NCI-H460 (cell line): ENCODE measurements at places on chromosomes 1 and 21.
A peak's percentile ranks its signal among the peaks of the same experiment; 100 is the strongest.

- no peak for DNase-seq
Observed at GRCh38 chr1:26092422-26092821, 19.2 kb upstream of the PDIK1L start.

DNA sequence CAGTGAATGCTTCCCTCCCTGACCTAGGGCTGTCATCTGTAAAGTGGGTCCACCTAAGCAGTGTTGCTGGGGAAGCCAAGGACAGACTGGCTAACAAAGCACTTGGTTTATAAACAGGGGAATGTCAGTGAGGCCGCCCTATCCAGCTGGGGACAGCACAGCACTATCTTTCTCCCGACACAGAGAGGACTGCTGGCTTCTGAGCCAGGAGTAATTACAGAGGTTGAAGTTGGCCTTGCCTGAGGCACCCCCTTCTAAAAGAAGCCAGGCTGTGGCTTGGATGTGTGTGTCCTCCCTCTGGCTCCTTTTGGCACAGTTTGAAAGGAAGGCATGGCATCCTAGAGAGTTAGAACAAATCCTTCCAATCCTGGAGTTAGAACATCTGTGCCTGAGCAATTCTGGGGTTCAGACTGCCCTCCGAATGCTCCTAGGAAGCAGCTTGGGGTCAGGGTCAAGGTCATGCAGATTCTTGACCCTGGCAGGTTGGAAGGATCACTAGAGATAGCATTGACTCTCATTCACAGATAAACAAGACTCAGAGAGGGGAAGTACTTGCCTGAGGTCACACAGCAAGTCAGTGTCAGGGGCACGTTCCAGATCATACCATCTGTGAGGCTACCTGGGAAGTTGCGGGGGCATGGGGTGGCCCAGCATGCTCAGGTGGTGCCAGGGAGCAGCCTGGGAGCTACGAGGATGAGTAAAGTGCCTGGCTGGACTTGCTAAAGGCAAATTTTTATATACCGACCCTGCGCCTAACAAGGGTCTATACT, 1.3 kb upstream of the LDLRAP1 start:
- DNase-seq: no peak

DNA sequence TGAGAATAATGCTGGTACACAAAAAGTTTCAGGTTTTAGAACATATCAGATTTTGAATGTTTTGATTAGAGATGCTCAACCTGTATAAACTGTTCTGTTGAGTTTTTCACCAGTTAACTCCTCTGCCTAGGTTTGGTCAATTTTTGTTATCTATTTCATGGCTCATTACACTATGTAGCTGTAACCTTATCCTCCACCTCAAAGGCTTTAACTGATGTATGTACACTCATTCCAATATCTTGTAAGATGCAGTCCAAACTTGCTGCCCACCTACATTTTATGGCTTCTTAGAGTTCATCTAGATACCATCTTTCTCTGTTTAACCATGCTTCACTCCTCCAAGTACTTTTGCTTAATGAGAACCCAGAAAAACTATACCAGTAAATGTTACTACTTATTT, 107.8 kb downstream of the EIF4G3 start:
- DNase-seq: no peak

- no peak for DNase-seq
Observed at GRCh38 chr1:214192825-214193643, 87.9 kb upstream of the SMYD2 start.

DNA sequence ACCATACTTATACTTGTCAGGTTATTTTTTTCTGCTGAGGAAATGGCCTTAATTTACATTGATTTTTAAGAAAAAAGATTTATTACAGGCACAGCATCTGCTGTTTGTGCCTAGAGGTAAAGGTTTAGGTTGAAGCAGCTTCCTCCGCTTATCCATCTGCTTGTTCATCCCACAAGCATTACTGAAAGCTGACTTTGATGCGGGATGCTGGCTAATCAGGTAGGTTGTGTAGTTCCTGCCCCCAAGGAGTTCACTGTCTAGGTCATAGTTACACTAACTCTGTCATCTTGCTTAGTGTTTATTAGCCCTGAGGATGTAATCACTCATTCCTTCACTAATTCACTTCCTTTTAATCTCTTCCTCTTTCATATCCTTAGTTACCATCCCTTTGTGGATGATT, 377.7 kb upstream of the KAZN start:
- no peak for DNase-seq

DNA sequence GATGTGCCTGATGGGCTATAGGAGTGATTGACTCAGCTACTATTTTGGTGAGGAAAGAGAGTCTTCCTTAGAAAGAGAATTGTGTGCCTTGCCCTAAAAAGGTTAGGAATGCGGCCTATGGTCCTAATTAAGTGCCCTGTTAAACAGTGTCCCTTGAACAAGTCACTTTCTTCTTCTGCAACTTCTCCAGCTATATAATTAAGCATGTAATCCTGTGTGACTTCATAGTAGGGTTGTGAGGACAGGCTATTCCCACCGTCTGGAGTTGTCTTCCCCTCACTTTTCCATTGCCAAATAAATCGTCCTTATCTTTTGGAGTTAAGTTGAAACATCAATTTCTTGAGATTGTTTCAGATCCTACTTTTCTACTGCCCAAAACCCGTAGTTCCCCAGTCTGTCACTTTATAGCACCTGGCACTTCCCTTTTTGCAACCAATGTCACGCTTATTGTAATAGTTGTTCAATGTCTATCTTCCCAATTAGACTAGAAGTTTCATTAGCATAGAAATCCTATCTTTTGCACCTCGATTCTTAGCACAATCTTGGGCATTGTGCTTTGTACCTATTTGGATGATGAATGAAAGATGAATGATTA, 27.6 kb upstream of the SLC16A1 start:
- no peak for DNase-seq

DNA sequence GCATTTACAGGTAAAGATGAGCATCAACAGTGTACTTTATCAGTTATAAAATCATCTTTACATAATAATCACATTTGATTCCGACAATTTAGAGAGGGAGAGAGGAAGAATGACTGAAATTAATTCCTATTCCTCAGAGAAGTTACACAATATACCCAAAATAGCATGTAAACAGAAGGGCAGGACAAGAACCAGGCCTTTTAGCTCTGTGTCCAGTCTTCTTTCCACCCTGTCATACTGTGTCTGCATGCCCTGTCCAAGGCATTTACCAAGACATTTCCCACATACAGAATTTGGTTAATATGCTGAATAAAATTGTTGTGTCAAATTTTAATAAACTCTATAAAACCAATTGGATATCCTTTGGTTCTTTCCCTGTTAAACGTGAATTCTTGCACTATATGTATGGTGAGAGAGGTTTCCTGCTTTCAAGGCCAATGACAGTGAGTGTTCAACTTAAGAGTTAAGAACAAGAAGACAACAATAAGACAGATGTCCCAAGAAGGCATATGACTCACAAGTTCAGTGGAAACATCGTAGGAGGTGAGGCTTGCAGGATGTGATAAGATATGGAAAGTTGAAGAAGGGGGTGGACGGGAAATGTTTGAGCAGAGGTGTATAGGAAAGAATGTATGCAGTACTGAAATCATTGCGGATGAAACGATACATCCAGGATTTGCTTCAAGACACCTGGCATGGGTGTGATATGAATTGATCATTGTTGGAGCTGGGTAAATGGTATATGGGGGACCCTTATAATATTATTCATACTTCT, 20.8 kb downstream of the LRRC8B start:
- DNase-seq: no peak

- no peak for DNase-seq
Observed at GRCh38 chr21:15947677-15948076, 217.9 kb downstream of the USP25 start.

- DNase-seq: no peak
Observed at GRCh38 chr1:205950826-205951549, 7.7 kb upstream of the SLC26A9 start.

GRCh38 chr1:190747704-190748103, 270.0 kb upstream of the BRINP3 start:
- no peak for DNase-seq

- no peak for DNase-seq
Observed at GRCh38 chr1:4825800-4826450, 171.5 kb downstream of the AJAP1 start.

DNA sequence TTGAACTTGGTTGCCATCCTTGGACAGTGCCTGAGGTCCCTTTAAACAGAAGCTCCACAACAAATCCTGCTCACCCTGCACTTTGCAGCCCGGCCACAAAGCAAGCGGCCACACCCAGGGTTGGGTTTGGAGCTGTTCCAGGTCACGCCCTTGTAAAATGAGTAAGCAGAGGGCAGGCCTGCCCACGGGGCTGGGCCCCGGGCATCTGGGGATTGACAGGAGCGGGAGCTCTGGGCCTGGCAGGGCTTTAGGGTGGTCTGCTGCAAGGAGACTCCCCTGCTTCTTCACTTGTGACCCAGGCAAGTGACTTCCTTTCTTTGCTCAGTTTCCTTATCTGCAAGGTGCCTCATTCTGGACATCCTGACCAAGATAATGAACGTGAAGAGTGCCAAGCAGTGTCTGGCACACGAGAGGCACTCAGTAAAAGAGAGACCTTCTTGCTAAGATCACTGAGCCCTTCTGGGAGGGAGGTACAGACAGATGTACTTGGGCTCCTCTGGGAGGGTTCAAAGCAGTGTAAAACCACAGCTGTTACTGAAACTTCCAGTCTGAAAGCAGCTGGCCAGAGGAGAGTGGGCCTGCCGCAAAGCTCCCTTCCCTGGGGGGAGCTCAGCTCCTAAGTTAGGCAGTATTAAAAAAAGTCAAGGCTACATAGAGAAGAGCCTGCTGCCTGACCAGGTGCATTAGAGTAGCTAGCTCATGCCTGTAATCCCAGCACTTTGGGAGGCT, 2.6 kb downstream of the E2F2 start:
- peak; percentile 91 for DNase-seq

DNA sequence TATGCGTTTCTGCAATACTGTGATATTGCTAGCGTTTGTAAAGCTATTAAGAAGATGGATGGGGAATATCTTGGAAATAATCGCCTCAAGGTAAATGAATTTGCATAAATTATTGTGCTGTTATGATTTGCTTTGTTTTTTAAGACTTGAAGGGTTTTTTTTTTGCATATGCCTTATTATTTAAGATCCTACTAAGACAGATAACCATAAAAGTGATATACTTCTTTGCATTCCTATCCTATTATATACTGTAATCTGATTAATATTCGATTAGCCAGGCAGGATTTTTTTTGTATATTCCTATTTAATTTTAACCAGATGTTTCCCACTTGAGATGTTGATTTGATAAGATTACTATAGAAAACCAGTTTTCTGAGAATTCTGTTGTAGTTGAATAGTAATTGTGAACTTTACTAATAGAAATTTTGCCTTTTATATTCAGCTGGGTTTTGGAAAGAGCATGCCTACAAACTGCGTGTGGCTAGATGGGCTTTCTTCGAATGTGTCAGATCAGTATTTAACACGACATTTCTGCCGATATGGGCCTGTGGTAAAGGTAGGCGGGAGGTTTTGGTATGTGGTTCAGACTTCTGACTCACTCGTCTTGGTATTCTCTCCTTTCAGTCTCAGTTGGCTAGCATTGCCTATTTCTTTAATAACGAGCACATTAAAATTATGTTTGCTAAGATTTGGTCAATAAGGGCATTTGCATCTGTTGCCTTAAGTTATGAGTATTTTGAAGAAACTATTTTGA, 56.8 kb downstream of the ZBTB17 start:
- no peak for DNase-seq

DNA sequence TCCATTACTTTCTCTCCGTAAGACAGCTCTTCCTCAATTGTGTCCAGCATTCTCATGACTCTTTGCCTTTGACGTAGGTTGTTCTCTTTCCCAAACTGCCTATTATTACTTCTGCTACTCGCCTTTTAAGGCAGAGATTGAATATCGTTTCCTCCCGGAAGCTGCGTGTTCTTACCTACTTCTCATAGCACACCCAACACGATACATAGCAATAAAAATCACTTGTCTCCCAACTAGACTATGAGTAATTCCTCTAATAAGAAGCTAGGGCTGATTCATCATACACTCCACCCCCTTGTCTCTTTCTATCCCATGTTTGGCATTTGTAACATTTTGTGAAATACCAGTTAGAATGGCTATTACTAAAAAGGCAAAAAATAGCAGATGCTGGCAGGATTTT, 55.8 kb upstream of the SGIP1 start:
- no peak for DNase-seq

- no peak for DNase-seq
Observed at GRCh38 chr1:154941333-154942013, 5.0 kb upstream of the PMVK start.

DNA sequence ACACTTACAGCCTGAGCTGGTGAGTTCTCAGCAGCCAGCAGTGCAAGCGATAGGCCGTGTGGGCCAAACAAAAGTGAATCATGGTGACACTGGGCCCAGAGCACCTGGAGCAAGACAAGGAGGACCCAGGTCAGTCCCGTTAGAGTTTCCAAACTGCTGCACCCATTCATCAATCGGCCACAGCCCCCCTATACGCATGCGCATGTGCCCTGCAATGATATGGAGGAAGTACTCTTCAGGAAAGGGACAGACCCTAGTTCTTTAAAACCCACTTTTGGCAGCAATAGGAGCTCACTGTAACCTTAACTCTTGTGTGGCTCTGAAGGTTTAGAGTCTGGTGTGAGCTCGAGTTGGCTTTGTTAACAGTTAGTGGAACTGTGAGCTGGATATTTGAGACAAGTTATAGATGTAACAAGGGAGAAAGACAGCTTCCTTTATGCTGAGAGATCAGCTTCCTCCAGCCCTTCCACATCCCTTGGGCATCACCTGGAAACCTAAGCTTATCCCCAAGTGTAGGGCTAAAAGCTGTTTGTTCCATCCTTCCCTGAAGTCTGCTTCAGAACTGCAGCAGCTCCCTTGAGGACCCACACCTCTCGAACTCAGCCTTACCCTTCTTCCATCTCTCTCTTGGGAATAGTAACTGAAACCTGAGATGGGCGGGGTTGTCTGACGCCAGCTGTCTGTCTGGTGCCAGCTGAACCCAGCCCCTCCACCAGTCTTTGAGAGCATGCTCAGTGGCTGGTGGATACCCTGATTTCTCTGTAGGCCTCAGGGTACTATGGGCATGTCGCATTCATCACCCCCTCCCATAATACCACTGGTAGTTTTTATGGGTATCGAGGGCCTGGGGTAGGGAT, 17.7 kb downstream of the NMNAT1 start:
- peak; percentile 27 for DNase-seq

DNA sequence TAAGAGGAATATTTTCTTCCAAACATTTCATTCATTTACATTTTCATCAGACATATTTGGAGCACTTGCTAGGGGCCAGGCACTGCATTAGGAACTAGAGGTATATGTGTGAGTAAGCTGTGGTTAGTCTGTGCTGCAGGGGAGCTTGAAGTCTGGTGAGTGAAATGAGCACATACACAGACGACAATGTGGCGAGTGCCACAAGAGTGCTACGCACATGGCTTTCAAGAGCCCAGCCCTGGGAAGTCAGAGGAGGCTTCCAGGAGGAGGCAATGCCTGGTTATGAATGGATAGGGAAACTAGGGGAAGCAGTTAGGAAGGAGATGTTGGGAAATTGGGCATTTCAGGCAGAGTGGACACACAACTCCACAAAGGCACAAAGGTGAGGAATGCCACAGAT, 171.8 kb downstream of the IER5 start:
- no peak for DNase-seq

GRCh38 chr1:98073823-98074222, 153.0 kb upstream of the DPYD start:
- DNase-seq: no peak

GRCh38 chr1:177444997-177445746, 274.4 kb downstream of the BRINP2 start:
- DNase-seq: no peak
